ENCODE measurements at places on chromosomes 5 and 9.
A peak's percentile ranks its signal among the peaks of the same experiment; 100 is the strongest.

DNA sequence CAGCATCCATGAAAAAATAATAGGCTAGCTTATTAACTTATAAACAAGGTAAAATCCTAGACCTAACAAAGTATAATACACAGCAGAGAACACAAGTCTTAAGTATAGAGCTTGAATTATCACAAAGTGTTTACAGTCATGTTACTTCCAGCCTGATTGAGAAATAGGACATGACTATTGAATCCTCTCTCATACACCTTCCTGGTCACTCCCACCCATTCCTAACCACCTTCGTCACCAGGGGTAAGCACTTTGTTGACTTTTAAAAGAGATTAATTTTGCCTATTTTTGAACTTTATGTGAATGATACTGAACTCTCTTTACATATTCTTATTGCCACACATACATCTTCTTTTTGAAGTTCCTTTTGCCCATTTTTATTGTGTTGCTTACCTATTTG lies 325.8 kb downstream of the PJA2 start:
- no peak for DNase-seq

GRCh38 chr9:4034404-4034803 lies 265.5 kb downstream of the GLIS3 start:
- DNase-seq, result no peak

DNA sequence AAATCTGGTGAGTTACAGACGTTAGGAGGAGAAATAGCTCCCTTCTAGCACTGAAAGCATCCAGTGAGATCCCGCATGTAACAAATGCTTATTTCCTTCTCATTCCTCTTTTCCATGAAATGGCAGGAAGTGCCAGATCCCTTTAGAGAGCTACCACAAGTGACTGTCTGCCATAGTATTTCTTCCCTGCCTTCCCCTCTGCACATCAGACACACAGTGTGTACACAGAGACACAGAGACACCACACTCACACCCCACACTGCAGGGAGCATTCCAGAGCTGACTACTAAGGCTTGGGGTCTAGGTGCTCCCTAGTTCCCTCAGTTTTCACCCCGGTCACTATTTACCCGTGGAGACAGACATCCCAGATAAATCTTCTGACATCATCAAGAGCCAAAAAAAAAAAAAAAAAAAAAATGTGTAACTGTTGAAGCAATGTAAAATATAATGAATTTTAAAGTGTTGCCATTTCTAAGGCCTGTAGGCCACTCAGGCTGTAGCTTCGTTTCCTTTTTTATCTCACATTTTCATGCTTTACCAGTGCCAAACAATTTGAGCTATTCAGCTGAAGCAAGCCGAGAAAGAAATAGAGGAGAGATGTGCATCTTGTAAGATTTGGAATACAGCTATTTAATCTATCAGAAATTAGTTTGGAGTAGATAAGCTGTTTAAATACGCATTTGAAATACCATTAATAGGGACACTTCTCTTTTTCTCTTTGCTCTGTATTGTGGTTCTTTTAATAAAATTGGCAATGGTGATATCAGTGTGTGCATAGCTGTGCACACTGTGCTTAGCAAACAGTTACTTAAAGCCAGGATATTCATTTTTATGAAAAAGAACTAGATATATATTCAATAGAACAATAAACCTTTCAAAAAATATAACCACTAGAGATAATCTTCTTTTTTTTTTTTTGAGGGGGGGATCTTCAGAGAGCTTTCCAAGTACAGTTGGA lies 405.5 kb downstream of the PDE4D start:
- DNase-seq, result peak; percentile 13

DNA sequence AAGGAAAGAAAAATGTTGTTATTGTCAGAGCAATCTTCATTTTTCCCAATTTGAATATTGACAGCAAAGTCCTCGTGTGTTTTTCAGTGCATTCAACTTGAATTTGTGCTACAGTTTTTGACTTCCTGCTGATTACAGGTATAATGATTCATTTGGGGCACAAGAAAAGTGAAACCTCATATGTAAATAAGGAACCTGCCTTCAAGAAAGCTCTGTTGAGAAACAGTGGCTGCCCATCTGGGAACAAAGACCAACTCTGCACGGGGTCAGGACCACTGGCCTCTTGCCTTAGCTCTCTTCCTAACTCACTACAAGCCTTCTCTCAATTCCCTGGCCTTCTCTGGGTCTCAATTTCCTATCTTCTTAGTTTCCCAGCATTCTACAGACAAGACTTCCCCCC lies 21.0 kb downstream of the TIMD4 start:
- no peak for DNase-seq

- no peak for DNase-seq
Observed at GRCh38 chr9:114895521-114895991, 34.8 kb downstream of the TNFSF8 start.

DNA sequence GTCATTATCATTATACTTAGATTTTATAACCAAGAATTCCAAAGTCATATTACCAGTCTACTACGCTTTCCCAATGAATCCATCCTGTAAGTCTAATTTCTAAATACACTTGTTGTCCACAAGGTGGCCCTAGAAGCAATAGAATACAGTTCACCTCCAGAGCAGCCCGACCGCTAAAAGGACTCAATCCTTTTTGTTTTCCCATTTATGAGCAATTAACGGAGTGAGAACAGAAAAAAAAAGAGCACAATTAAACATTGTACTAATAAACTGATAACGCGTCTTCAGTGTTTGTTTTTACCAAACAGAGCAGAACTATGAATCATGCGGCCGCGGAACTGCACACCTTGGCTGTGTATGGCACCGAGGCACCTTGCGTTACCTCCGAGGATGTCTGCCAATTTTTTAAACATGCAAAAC lies 160.7 kb upstream of the DAPK1 start:
- DNase-seq, result peak; percentile 80

- peak; percentile 97 for DNase-seq
Observed at GRCh38 chr5:75055727-75056144, 3.4 kb upstream of the GCNT4 start.

GRCh38 chr9:135147474-135147805 lies 60.0 kb downstream of the OLFM1 start:
- DNase-seq, result no peak

GRCh38 chr9:23686896-23687295 lies 139.1 kb downstream of the ELAVL2 start:
- DNase-seq, result no peak

GRCh38 chr5:158819840-158820620 lies 279.7 kb downstream of the EBF1 start:
- DNase-seq, result peak; percentile 79

- peak; percentile 98 for DNase-seq
Observed at GRCh38 chr9:81492710-81493447, 196.5 kb downstream of the TLE1 start.

DNA sequence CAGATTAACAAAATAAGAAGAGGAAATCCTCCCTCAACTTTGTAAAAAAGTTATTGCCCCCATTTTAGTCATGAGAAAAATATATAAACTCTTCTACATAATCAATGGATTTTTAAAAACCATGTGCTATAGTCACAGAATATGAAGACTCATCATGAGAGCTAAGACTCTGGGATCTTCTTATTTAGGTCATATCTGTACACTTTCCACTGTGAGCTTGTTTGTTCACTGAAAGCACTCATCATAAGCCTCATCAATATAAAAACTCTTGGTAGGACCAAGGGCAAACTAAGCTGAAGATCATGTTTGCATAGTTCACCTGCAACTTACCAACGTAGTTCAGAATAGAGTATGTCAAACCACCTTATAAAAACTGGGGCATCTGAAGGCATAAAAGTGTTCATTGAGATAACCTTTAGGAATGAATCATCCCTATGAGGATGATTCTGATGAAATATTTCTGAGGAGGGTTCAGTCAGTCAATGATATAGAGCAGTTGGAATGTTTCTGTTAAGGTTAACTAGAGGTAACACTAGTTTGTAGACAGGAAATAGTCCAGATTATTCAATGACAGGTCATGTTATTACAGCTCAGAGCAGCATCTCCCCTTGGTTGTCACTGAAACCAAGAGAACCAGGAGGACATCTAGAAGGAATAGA lies 289.9 kb upstream of the SMC2 start:
- DNase-seq, result peak; percentile 86

GRCh38 chr9:21081451-21081850 lies 3.7 kb upstream of the IFNB1 start:
- DNase-seq, result no peak

GRCh38 chr5:175836737-175837136 lies 34.6 kb upstream of the CPLX2 start:
- no peak for DNase-seq

DNA sequence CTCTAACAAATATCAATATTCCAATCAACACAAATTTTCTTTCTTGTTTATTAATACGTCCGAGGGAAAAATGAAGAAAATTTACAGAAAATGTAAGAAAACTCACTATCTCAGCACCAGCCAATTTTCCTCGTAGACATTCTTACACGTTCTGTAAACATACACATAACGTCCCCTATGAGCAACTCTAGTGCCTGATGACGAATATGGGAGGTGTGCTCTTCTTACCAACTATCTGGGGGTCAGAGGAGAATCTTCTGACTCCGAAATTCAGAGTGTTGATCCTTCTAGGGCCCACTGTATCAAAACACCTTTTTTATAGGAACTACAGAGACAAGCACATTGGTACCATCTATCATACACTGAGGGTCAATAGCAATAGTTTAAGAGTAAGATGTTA lies 198.7 kb downstream of the GAPVD1 start:
- no peak for DNase-seq

- peak; percentile 52 for DNase-seq
Observed at GRCh38 chr9:80175286-80176150, 603.8 kb downstream of the TLE4 start.

- peak; percentile 75 for DNase-seq
Observed at GRCh38 chr9:130172161-130172857, at the start of gene NCS1. TSS of gene NCS1 (plus strand) at chr9:130172404. CDS start at chr9:130172664, 260 bp downstream.

GRCh38 chr5:10885026-10885425 lies 124.0 kb upstream of the DAP start:
- DNase-seq, result peak; percentile 92

DNA sequence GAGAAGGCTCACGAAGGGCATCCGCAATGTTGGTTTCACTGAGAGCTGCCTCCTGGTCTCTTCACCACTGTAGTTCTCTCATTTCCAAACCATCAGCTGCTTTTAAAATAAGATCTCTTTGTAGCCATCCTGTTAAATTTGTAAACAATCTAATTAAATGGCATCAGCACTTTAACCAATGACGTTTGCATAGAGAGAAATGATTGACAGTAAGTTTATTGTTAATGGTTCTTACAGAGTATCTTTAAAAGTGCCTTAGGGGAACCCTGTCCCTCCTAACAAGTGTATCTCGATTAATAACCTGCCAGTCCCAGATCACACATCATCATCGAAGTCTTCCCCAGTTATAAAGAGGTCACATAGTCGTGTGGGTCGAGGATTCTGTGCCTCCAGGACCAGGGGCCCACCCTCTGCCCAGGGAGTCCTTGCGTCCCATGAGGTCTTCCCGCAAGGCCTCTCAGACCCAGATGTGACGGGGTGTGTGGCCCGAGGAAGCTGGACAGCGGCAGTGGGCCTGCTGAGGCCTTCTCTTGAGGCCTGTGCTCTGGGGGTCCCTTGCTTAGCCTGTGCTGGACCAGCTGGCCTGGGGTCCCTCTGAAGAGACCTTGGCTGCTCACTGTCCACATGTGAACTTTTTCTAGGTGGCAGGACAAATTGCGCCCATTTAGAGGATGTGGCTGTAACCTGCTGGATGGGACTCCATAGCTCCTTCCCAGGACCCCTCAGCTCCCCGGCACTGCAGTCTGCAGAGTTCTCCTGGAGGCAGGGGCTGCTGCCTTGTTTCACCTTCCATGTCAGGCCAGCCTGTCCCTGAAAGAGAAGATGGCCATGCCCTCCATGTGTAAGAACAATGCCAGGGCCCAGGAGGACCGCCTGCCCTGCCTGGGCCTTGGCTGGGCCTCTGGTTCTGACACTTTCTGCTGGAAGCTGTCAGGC lies 16.6 kb downstream of the SQSTM1 start:
- DNase-seq, result no peak

- no peak for DNase-seq
Observed at GRCh38 chr5:77867914-77868313, 91.8 kb upstream of the TBCA start.

GRCh38 chr5:177600508-177601018 lies 631 bp downstream of the B4GALT7 start:
- DNase-seq, result peak; percentile 29

- DNase-seq, result no peak
Observed at GRCh38 chr9:121798941-121799340, 147.5 kb downstream of the DAB2IP start.

- DNase-seq, result peak; percentile 74
Observed at GRCh38 chr5:73822278-73822988, 196.4 kb downstream of the ARHGEF28 start.

DNA sequence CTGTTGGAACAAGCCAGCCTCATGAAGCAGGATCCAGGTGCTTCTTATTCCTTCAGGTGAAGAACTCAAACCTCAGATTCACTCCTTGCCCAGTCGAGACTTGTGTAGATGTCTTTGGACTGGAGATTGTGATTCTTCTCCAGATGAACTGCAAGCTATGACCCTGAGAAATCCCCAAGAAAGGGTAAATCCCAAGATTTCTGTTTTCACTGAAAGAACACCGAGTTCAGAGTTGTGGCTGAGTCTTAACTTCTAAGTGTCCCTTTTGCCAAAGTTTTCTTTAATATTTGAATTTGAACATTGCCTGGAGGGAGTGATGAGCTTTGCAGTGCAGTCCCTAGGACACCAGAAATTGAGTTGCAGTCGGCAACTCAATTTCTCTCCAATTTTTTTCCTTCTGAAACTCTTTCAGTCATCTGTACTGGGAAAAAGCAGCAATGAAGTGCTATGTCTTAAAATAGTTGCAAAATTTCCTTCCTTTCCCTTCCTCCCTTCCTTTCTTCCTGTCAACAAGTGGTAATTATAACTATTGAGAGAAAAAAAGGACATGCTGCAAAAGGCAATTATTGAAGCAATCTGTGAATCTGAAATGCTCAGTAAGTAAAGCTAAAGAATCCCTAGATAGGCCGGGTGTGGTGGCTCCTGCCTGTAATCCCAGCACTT lies 56.1 kb downstream of the ANKRD55 start:
- no peak for DNase-seq

DNA sequence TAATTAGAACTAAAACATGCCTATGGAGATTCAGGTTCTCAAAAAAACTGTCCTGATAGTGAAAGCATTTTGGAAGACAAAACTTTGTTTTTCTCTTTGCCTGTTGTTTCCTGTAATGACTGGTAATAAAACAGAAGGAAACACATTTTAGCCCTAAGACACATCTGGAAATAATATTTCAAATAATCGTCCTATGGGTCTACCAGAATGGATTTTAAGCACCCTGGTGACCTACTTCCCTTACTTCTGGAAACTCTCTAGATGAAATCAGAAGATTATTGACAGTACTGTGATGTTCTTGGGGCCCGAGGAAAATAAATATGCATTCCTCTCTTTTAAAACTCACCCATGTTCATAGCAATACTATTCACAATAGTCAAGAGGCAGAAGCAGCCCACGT lies 110.1 kb upstream of the TLE4 start:
- DNase-seq, result no peak

GRCh38 chr5:150263801-150264621 lies 25.6 kb downstream of the CAMK2A start:
- DNase-seq, result peak; percentile 86

GRCh38 chr5:24598956-24599355 lies 45.8 kb downstream of the CDH10 start:
- no peak for DNase-seq

DNA sequence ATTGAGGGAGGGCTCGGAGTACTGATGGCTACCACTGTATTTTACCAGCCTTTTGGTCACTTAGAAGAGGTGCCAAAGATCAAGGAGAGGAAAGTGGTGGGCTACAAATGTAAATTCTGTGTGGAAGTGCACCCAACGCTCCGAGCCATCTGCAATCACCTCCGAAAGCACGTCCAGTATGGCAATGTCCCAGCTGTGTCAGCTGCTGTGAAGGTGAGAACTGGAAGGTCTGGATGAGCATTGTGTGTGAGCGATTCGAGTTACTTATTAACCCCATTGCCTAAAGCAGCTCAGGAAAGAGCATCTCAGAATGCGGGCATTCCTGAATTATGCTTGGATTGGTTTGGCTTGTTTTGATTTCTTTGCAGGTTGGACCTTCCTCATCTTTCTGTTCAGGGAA lies 67.5 kb downstream of the ZNF462 start:
- DNase-seq, result no peak
